ENCODE measurements at places on chromosomes 7 and 10.

DNA sequence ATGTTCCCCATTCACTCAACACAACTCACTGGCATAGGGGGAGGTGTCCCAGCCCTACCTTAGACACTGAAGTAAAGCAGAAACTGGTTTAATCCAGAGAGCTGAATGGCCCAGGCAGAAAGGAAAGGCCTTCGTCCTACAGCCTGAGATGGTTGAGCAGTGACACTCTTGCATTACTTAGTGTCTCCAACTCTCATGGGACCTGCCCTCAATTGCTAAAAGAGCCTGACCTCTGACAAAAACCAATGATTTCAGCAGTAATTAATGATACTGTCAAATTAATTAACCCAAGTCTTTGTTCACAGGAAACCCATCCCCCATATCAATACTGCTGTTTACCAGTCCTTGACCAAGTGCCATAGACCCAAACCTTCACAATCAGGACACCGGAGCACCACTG lies 48.6 kb downstream of the ICA1 start:
- no peak for DNase-seq

DNA sequence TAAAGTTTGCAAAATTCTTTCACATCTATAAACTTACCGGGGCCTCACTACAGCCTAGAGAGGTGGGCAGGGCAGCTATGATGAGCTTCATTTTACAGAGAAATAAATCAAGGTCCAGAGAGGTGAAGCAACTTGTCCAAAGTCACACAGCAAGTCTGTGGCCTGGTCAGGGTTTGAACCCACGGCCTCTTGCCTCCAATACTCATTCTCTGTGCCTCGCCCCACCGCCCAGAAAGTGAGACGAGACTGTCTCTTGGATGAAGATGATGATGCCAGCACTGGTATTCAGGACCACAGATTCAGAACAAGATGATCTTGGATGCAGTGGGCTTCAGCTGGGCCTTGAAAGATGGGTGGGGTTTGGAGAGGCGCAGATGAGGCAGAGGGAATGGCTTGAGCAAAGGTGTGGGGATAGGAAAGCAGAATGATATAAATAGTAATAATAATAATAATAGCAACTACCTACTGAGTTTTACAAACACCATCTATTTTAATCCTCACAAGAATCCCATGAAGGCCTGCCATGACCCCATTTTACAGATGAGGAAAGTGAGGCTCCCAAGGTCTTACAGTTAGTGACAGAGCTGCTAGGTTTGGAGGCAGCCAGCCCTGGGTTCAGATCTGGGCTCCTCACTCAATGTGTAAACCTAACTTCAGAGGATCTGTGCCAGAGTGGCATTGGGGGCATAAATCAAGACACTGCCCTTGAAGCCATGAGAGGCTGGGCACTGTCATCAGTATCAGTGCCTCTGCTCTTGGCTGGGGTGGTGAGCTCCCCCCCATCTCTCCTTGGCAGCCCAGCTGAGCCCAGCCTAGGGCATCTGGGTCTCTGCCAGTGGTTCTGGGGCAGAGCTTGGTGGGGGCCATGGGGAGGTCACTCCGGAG lies 70.0 kb downstream of the NEURL1 start:
- no peak for DNase-seq

DNA sequence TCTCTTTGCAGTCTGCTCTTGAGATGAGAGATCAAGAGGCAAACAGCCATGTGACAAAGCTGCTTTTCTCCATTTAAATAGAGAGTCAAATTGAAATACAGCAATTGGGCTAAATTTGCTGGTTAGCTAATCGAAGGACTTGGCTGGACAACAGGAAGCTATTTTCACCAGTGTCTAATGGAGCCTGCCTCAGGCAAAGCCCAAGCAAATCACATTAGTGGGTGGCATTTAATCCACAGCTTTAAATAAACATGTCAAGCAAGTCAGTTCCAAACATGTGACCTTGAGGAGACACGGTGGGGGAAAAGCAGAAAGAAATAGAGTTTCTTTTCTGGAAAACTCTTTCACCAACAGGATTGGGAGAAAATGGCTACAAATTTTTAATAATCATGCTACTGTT lies 180.5 kb upstream of the AOAH start:
- no peak for DNase-seq

GRCh38 chr7:5380350-5381070 lies 43.1 kb downstream of the TNRC18 start:
- no peak for DNase-seq

GRCh38 chr7:135111379-135111778 lies 36.5 kb upstream of the TMEM140 start:
- no peak for DNase-seq

DNA sequence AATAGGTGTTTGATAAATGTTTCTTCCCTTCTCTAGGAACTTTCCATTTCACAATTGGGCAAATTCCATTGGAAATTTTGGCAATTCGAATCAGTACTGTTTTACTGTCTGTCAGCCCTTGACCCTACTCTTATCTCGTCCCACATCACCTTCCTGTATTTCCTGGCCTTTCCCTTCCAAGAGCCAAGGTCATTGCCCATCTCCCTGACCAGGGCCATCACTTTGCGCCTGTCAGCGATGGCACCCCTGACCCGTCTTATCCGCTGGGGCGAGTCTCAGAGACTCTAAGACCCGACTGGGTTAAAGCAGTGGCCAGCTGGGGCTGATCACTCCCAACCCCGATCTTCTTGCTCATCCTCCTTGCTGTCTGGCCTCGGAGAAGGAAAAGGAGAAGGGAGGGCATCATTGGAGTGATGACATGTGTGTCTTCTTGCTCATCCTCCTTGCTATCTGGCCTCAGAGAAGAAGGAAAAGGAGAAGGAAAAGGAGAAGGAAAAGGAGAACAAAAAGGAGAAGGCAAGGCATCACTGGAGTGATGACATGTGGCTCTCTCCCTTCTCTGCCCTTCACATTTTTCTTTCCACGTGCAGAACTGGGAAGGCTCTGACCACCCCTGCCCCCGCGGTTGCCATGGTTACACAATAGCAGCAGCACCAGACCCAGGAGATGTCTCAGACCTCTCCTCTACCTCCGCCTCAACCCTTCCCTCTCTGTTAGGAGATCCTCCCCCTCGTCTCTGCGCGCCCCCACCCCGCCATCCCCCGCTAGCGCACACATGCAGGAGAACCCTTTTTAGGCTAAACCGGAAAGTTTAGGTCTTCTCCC lies 2.0 kb downstream of the SEMA3D start:
- DNase-seq: no peak

- DNase-seq: no peak
Measured at GRCh38 chr7:132023466-132023865, 467.0 kb upstream of the PODXL start.

DNA sequence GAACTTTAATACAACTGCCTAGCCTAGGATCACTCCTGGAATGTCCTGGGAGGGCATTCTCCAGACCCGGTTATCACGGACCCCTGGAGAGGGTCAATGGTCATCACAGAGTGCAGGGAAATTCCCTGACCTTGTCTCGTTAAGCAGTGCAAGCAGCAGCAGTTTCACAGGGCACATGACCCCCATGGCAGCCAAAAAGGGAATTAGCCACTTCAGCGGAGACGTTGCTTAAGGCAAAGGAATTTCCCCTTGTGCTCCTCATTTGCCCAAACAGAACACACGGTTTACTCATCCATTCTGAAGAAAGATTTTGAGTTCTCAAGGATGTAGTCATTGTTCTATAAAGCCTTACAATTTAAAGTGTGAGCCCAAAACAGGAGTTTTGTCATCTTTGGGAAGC lies 260.3 kb downstream of the SNX13 start:
- DNase-seq: no peak

GRCh38 chr10:55158633-55159032 lies 357.6 kb upstream of the PCDH15 start:
- no peak for DNase-seq

DNA sequence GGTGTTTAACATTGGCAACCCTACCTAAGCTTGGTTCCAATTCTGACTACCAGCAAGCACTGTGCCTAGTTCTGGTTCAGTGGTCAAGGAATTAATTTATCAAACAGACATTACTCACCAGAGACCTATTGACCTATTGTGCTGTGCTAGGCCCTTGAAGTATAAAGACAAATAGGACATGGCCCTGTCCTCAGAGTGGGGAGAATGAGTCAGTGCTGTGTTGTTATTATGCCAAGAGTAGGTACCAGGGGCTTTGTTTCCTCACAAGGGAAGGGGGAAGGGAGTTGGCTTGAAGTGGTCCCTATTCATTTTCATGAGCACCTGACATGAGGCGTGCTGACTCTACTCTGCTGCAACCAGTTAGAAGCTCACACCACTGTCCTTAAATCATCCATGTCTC lies 62.6 kb upstream of the PLPP4 start:
- no peak for DNase-seq

- DNase-seq: no peak
Measured at GRCh38 chr7:68564306-68565135, 1033.8 kb upstream of the AUTS2 start.

- no peak for DNase-seq
Measured at GRCh38 chr10:119501690-119502089, 40.8 kb downstream of the RGS10 start.

GRCh38 chr10:103062854-103063590 lies 130.1 kb downstream of the NT5C2 start:
- no peak for DNase-seq

GRCh38 chr7:141118767-141119166 lies 44.9 kb downstream of the TMEM178B start:
- DNase-seq: no peak

GRCh38 chr7:85320699-85321476 lies 134.0 kb upstream of the SEMA3D start:
- no peak for DNase-seq

DNA sequence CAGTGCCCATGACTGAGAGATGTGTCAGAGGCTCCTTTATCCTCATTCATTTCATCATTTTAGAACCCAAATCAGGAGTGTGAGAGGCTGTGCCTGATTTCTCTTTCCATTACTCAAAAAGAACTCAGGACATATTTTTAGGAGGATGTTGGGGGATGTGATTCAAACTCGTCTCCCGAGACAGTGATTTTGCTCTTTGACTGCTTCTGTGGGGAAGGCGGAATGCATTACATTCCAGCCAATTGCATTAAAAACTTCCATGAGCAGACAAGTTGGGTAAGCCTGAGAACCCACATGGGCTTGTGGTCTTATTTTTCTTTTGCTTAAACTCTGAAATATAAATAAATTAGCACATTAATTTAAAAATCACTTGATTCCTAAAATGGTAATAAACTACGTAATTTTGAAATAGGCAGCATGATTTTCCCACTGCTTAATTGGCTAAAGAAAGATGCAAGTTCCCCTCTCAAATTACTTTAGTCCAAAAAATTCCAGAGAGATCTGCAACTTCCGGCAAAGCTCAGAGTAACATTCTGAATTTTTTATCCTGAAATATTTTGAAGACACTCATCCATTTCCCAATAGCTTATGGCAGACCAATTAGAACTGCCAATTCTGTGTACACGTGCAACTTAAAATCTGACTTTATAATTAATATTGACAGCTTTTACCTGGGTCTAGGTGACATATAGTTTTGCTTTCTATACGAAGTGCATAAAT lies 185.6 kb downstream of the C7orf25 start:
- DNase-seq: no peak

DNA sequence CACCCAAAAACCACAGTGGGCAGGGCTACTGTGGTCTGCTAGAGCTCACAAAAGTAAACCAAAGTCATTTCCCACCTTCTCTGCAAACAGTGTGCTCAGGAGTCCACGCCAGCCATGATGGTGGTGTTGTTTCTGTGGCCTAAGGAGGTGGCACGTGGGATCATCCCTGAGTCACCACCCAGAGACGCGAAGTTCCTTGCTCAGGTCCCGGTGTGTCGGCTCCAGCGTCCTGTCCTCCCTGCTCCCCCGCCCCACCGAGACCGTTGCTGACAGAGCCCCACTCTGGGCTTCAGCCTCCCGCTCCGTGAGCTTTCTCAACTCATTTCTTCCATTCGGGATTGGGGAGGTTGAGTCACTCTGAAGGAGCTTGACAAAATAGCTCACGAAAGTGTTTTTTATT lies 118.7 kb downstream of the NPTX2 start:
- no peak for DNase-seq

GRCh38 chr7:94511718-94512117 lies 2.1 kb downstream of the CASD1 start:
- DNase-seq: no peak

DNA sequence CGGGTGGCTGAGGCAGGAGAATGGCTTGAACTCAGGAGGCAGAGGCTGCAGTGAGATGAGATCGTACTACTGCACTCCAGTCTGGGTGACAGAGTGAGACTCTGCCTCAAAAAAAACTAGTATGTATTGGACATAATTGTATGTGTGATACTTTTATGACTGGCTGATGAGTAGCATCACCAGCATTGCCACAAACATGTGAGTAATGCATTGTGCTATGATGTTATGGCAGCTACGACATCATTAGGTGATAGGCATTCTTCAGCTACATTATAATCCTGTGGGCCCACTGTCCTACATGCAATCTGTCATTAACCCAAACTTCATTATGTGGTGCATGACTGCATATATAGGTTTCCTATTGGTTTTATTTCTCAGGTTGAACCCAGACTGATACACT lies 352.4 kb downstream of the GALNT17 start:
- no peak for DNase-seq

- DNase-seq: no peak
Measured at GRCh38 chr10:46094931-46095750, 49.1 kb upstream of the MSMB start.

GRCh38 chr10:118028619-118029018 lies 18.1 kb downstream of the RAB11FIP2 start:
- no peak for DNase-seq

DNA sequence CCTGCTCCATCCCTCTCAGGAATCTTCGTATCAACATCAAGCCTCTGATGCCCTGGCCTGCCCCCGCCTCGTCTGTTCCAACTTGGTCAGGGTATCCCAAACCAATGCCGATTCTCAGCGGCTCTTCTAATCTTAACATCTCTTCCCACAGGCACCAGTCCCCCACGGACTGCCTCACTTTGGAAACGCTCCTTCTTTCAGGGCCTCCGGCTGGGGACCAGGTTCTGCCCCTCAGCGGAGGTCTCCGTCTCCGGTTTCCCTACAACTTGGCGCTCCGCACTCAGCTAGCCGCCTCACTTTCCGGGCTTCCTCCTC lies 488 bp downstream of the ABCF2 start:
- DNase-seq: no peak

DNA sequence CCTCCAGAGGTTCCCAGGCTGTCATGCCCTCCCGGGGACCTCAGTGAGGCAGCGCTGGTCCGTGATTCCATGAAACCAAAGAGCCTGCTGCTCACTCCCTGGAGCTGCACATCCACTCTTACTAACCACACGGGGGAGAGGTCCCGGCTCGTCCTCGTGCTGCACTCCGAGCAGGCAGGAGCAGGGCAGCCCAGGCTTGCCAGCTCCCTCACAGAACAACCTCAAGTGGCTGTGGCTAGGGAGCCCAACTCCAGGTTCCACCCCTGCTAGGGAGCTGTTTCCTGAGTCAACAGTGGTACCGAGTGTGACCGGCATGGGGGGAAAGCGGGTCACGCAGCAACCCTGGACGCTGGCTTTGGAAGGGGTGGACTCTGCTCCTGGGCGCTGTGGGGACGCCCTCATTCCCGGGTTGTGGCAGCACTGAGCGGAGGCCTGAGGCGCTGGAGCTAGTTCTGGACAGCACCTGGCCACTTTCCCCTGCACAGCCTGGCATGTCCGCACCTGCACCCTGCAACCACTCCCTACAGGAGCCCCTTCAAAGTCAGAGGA lies 27.9 kb upstream of the PPP2R2D start:
- DNase-seq: no peak

All from NCI-H1436 (cell line).